Mesothelial cell of epicardium (in vitro differentiated cells): ENCODE measurements at places on chromosomes 16 and 17.
A peak's percentile ranks its signal among the peaks of the same experiment; 100 is the strongest.

DNA sequence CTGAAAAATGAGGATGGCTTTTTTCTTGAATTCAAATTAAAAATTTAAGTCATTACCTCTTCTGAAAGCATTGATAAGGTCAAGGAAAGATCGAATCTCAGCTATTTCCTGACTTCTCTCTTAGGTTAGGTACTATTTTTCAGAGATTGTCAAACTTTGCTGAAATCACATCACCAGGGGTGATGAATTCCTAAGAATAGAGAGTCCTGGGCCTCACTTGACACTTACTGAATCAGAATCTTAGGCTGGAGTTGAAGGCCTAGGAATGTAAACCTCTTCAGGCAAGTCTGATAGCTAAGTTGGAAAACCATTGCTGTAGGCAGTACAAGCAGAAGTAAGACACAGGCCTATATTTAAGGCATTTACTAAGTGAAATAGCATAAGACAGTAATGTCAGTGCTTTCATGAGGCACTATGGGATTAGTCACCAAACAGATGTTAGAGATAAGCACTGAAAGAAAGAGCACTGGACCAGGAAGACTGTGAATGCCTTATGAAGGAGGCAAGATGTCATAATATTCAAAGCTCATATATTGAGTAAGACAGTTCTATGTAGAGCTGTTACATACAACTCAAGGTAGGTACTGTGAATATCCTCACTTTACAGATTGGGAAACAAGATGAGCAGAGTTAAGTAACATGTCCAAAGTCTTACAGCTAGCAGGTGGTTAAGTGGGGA is 21.5 kb downstream of the DCAF7 start:
- DNase-seq, result no peak

DNA sequence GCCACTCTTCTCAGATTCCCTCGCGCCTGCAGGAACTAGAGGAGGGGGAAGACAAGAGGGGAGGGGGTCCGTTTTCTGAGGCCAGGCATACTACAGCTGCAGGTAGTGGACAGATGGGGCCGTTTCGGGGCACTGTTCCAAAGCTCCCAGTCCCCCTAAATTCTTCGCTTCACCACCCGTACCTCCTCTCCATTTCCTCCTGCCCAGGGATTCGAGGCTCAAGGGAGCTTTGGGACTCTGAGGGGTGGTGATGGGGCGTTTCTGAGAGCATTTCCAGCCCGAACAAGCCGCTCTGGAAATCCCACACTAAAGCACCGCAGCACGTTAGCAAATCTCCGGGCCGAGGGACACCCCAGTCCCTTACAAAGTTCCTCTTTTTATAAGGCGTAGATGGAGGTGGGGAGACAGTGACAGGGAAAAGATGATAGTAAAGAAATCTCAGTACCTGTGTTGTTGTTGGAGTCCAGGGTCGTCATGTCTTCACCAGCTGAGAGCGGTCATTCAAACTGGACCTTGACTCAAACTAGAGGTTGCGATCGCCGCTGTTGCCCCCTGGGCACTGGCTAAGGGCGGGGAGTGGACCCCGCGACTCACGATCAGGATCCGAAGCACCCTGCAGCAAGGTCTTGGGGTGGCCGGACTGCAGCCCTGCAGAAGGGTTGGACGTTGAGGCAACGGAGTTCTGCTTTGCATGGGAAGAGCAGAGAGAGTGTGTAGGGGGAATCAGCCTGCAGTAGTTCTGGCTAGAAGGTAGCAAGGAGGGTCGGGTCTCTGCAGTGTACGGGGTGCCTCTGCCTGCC is 570 bp downstream of the NR1D1 start:
- no peak for DNase-seq

- no peak for DNase-seq
Observed at GRCh38 chr17:67281053-67281452, 36.1 kb upstream of the HELZ start.

DNA sequence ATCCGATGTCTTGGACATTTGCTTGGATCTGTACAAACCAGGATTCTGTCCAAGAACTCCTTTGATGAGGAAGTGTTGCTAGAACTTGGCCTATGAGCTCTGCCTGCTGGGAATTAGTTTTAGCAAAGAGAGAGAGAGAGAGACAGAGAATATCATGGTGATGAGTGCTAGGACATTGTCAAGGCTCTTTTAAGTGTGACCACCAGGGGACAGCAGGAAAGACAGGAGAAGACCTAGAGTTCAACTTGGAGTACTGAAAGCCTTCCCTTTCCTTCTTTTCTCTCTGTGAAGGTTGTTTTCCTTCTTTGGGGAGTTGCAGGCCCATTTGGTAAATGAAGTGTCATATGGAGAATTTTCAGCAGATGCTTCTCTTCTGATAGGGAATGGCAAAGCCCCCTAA is 389.2 kb upstream of the HSBP1 start:
- no peak for DNase-seq

DNA sequence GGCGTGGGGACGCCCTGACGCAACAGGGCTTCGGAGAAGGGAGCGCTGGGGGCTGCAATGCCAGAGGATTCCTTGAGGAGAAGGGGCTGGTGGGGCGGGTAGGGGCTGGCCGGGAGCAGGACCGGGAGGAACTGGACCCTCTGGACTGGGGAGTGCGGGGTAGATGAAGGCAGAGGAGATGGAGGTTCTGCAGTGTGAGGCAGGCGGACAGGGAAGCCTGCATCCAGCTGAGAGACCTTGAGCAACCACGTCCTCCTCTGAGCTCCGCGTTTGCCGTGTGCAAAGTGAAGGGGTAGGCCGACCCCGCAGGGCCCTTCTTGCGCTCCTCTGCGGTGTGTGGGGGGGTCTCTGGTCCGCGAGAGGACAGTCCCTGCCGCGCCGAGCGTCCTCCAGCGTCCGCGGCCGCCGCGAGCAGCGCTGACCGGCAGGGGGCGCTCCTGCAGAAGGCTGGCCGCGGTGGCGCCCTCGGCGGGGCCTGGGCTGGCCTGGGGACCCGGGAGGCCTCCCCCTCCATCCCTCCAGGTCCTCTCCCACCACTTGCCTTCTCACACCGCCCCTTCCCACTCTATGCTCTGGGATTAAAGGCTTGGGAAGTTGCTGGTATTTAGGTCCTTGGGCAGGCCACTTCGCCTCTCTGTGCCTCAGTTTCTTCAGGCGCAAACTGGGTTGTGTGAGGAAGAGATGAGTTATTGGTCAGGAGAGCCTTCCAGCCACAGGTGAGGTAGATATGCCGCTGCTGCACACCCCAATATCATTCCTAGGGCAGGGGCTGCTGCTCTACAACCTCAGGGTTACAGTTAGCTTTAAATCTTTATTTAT is 9.6 kb upstream of the WNT9B start:
- peak; percentile 72 for DNase-seq

GRCh38 chr16:58507963-58508670 is 7.2 kb upstream of the SETD6 start:
- no peak for DNase-seq

GRCh38 chr16:645852-646678 is 3.1 kb upstream of the WDR90 start:
- DNase-seq, result no peak
